ENCODE measurements at places on chromosomes 6 and 20.

- no peak for DNase-seq
These were observed 41.4 kb downstream of the MCM8 start for GRCh38 chr20:5991623-5992441.

- no peak for DNase-seq
These were observed 16.8 kb downstream of the SOX4 start for GRCh38 chr6:21610341-21610740.

DNA sequence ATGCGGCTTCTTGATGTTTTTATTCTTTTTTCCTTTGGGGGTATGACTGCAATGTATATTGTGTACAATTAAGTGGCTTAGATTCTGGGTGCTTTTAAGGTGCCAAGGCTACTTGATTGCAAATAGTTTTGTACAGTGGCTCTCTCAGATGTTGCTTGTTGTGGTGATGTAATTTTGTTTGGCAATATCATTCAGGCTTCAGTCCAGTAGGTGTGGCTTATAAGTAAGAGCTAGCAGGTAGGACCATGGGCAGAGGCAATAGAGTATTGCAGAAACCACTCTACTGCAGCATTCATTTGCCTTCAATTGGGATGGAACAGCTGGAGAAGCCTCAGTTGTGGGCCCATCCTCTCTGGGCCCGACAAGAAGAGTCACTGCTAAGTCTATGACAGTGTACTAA lies 407.9 kb upstream of the MAN1A1 start:
- no peak for DNase-seq

GRCh38 chr6:148520109-148520841 lies 177.6 kb downstream of the SASH1 start:
- DNase-seq: no peak

- no peak for DNase-seq
These were observed 45.7 kb downstream of the PPARD start for GRCh38 chr6:35388030-35388429.

DNA sequence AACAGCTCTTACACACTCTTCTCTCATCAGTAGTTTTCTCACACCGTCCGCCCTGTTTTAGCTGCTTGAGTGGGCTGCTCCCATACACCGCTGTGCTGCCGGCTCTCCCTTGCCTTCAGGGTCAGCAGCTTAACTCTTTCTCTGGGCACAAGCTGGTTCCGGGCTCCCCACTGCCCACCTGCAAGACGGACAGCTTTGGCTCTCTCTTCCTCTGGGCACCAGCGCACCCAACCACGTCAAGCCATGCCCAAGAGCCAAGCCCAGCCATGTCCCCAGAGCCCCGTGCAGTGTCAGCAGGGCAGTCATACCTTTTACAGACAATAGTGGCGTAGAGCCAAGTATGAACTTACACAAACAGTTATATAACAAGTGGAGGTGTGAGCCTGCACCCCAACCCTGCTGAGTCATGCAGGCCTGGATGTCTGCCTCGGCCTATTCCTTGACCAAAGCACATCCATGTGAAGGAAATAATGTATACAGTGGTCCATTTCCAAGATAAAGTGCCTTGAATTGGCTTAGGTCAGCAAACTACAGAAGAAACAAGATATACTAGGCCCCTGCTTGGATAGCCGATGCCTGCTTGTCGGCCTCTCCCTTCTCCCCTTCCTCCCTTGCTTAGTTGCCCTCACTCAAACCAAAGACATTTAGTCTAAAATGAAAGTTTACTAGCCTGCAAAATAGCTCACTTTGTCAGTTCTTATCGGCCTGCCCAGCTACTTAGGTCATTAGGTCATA lies 89.3 kb downstream of the JPH2 start:
- DNase-seq: no peak

- DNase-seq: no peak
These were observed 66.9 kb upstream of the CLDN20 start for GRCh38 chr6:155196911-155197310.

Data from CD4-positive, alpha-beta T cell treated with Interleukin-4 for 4 hours (primary cell).